ENCODE measurements at places on chromosomes 16 and 17.
A peak's percentile ranks its signal among the peaks of the same experiment; 100 is the strongest.

DNA sequence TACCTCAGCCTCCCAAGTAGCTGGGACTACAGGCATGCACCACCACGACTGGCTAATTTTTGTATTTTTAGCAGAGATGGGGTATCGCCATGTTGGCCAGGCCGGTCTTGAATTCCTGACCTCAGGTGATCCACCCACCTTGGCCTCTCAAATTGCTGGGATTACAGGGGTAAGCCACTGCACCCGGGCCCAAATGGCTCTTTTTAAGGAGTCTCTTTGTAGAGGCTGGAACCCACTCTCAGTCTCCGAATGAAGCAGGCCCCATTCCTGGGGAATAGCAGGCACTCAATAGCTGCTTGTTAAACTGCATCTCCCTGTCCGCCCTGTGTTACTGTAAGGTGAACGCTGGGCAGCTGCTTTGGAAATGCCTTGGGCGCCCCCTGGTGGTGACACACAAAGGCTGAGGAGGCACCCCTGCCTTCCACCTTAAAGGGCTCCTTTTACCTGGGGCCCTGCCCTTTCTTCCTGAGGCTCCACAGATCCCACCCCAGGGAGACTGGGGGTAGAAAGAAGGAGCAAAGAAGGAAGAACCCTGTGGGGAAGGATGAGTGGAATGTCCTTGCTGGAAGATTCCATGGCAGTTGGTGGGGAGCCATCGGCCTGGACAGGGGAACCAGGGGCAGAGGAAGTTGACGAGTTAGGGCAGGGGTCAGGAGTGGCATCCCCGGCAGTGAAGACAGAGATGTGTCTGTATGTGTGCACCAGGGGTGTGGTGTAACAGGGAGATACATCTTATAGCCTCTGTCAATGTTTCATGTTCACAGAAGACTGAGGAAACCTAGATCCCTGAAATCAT lies 6.1 kb upstream of the SP2 start:
- peak; percentile 89 for DNase-seq

- no peak for DNase-seq
Measured at GRCh38 chr17:51079049-51079448, 41.6 kb downstream of the SPAG9 start.

DNA sequence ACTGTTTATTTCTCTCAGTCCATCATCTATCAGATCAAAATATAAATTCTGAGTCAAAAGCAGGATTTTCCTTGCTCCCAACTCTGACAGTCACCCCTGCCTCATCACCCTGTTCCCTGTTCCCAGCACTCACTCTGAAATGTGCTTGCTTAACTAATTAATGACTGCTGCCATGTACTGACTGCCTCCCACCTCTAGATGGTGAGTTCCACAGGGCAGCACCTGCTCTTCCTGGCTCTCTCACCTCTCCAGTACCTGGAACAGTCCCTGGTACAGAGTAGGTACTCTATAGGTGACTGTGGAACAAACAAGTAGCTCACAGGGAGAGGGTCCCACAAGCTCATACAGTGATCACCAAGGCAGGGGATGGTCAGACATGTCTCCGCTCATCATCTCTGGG lies 114.3 kb upstream of the C16orf82 start:
- DNase-seq, result no peak

- peak; percentile 35 for DNase-seq
Measured at GRCh38 chr17:42563543-42563942, 1.6 kb downstream of the COASY start.

GRCh38 chr17:14004927-14005620 lies 64.2 kb upstream of the COX10 start:
- DNase-seq, result no peak

DNA sequence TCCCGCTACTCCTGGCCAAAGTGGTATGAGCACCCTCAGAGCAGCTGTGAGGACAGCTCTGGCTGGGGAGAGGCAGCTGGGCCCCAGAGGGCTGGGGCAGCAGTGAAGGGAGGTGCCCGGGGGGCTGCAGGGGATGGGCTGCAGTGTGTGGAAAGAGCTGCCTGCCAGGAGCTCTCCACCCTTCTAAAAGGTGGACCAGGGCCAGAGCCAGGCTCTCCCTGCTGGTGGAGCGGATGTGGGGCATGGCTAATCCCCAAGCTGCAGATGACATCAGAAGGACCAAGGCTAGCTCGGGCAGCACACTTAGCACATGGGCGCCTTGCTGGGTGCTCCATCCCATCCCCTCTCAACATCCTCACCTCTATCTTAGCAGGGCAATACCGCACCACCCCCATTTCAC lies 103.1 kb downstream of the SDK2 start:
- no peak for DNase-seq

All from NCI-H2081 (cell line).